ENCODE measurements at places on chromosomes 3 and 15. TPM values are rescaled to one million over a fixed set of nuclear protein-coding genes. Genes with fewer than 3 reads are reported as not detected.

DNA sequence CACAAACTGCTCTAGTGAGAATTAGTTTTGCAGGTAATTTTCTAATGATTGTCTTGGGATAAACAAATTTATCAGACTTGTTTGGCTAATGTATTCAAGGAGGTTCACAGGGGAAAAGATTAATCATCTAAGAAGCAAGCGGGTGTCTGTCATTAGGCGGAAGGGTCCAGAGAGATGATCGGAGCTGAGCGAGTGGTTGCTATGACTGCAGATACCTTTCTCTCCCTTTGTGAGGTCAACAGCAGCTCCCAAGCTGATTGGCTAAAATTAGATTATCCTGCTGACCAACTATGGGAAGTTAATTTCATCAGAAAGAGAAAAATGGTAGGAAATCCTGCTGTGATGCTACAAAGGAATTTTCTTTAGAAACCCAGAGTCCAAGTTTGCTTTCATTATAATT, 276.0 kb downstream of the SOX2 start:
- DNase-seq: no peak

DNA sequence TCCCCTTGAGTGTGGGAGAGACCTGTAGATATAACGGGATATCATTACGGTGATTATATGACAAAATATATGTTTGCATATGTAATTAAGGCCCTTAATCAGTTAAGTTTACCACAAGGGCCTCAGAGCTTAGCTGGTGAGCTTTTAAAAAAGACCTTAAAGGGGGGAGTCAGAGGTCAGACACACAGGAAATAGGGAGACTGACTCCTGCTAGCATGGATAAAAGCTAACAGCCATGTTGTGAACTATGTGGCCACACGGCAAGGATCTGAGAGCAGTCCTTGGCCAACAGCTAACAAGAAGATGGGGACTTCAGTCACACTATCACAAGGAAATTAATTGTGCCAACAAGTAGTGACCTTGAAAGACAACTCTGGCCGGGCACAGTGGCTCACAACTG, 3.1 kb downstream of the STAG1 start:
- no peak for DNase-seq

GRCh38 chr15:29849716-29850115, 27.4 kb upstream of the TJP1 start:
- DNase-seq: no peak

DNA sequence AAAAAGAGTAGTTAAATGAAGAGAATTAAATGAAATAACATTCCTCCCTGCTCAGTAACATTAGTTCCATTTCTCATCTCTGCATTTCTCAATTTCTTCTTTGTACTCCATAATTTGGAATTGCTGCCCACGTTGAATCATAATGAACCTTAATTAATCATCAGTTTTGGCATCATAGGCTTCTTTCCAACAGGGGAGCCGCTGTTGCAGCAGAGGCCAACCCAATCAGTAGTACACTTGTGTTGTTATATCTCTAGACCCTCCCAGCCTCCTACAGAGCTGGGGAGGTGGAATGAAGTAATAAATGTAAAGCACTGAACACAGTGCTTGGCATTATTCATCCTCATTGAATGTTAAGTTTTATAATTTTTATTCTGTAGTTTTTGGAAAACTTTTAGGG, 240.7 kb downstream of the CHST2 start:
- DNase-seq: no peak

GRCh38 chr15:47661661-47662180, 55.6 kb upstream of the SEMA6D start:
- no peak for DNase-seq

DNA sequence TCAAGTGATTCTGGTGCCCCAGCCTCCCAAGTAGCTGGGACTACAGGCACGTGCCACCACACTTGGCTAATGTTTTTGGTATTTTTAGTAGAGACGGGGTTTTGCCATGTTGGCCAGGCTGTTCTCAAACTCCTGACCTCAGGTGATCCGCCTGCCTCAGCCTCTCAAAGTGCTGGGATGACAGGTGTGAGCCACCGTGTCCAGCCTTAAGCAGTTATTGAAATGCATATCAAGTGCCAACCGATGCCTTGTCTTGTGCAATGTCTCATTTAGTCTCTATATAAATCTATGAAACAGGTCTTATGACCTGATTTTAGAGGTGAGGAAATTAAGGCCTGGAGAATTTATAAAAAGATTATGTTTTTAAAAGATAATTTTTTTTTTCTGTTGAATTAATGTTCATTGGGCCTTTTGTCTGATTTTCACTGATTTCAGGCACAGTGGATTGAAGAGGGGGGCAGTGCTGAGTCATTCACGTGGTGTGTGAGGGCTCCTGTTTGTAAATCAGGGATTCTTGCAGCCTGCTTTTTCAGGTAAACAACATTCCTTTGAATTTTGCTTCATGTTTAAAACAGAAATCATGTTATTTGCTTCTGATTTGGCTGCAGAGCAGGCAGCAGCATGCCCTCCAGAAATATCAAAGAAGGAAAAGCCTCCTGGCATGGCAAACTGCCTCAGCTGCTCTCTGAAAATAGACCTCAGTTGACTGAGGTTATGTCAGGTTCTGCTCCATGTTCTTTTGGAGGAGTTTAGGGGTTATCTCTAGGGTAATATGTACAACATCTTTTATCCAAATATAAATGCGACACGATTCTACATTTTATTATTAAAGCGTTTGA, 407.0 kb upstream of the RGMA start:
- no peak for DNase-seq

DNA sequence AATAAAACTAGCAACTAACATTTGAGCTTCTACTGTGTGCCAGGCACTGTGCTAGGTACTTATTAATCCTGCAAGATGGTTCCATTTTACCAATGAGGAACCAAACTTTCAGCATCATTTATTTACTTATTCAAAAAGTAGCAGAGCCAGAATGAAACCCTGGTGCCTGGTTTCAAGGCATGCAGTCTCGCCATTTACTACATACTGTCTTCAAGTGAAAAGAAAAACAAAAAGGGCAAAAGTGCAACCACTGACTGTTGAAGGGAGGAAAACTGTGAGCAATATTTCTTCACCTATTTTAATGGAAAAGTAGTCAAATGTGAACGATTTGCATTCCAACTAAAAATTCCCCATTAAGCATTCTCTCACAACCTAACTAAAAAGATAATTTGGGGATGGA, 8.7 kb downstream of the DCUN1D1 start:
- no peak for DNase-seq

DNA sequence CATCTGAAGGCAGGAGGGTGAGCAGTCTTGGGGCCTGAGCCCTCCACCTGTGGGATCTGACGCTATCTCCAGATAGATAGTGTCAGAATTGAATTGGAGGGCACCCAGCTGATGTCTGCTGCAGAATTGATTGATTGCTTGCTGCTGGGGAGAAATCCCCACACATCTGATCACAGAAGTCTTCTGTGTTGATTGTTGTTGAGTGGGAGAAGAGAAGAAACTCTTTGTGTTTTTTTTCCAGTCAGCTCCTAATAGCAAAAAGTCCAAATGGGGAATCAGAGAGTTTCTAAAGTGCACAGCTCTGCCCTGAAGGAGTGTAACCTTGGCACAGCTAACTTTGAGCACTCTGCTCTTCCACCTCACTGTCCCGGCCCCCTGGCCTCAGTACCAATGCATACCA, 66.1 kb downstream of the RAB11A start:
- no peak for DNase-seq

DNA sequence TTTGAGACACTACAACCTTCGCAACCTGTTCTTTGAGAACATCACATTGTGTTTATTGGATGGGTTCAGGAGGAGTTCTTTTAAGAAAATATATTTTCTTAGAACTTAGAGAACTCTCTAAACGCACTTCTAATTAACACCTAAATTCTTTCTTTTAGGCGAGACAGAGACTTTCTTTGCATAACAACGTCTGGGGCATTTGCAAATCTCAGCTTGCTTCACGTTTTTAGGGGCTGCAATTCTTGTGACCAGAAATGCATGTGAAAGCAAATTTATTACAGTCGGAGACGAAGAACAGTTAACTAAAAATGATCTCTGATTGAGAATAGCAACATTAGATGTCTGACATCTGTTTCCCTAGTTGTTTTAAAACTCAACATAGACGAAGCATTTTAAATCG, 568.3 kb upstream of the ZNF717 start:
- DNase-seq: no peak

GRCh38 chr3:146655333-146655996, 50.3 kb upstream of the PLSCR5 start:
- DNase-seq: no peak

- no peak for DNase-seq
Measured at GRCh38 chr3:52128118-52128683, 26.0 kb downstream of the POC1A start.

- no peak for DNase-seq
Measured at GRCh38 chr15:69529141-69529540, 76.5 kb downstream of the RPLP1 start.

STRC gene
- total RNA-seq: 20.1 TPM

SPATA12 gene
- 4.3 TPM for total RNA-seq

ANKRD63 gene
- 11.8 TPM for total RNA-seq

Measured in testis (tissue), 5 donors.